Bronchus fibroblast of lung (primary cell): ENCODE measurements at places on chromosomes 2 and 18. TPM values are rescaled to one million over a fixed set of nuclear protein-coding genes. Genes with fewer than 3 reads are reported as not detected.

The CDH19 gene
- total RNA-seq = not detected in 2 replicates

The ST6GAL2 gene
- under 0.01 TPM in 2 replicates for total RNA-seq

The CCDC150 gene
- 1.6 and 4.4 TPM in 2 replicates for total RNA-seq

The BARD1 gene
- 8.4 and 8.9 TPM in 2 replicates for total RNA-seq

The CHST9 gene
- not detected in 2 replicates for total RNA-seq

The NAT8 gene
- not detected in 2 replicates for total RNA-seq
